Muscle of leg (tissue), 16 donors: ENCODE measurements at places on chromosomes 3 and 15. TPM values are rescaled to one million over a fixed set of nuclear protein-coding genes. Genes with fewer than 3 reads are reported as not detected.

Gene CNTN3
- 12.0 TPM for polyA plus RNA-seq

Gene STX19
- polyA plus RNA-seq, result 0.31 TPM

Gene RPS27L
- polyA plus RNA-seq, result 64.7 TPM

Gene TRPC1
- 6.8 TPM for polyA plus RNA-seq

Gene PLSCR4
- 10.9 TPM for polyA plus RNA-seq

Gene TMEM108
- 17.4 TPM for polyA plus RNA-seq

Gene LYSMD4
- polyA plus RNA-seq, result 8.0 TPM

Gene DOCK3
- polyA plus RNA-seq, result 0.10 TPM

Gene CFAP91
- polyA plus RNA-seq, result 0.33 TPM

Gene SUCLG2
- polyA plus RNA-seq, result 33.9 TPM

Gene GOLGA8K
- 1.3 TPM for polyA plus RNA-seq

Gene ERC2
- 0.80 TPM for polyA plus RNA-seq

Gene GOLGA8O
- polyA plus RNA-seq, result not detected

Gene ANKRD63
- not detected for polyA plus RNA-seq

Gene MORC1
- polyA plus RNA-seq, result not detected

Gene FILIP1L
- polyA plus RNA-seq, result 51.2 TPM

Gene CCR3
- polyA plus RNA-seq, result not detected

Gene C2CD4A
- polyA plus RNA-seq, result 0.05 TPM
